ENCODE measurements at places on chromosomes 2 and 18. TPM values are rescaled to one million over a fixed set of nuclear protein-coding genes. Genes with fewer than 3 reads are reported as not detected.

GRCh38 chr2:121178730-121179129, 106.3 kb downstream of the TFCP2L1 start:
- no peak for DNase-seq

TUBA4B gene
- not detected for total RNA-seq

GRCh38 chr2:142140434-142140845, 9.6 kb upstream of the LRP1B start:
- DNase-seq = peak; percentile 26

DNA sequence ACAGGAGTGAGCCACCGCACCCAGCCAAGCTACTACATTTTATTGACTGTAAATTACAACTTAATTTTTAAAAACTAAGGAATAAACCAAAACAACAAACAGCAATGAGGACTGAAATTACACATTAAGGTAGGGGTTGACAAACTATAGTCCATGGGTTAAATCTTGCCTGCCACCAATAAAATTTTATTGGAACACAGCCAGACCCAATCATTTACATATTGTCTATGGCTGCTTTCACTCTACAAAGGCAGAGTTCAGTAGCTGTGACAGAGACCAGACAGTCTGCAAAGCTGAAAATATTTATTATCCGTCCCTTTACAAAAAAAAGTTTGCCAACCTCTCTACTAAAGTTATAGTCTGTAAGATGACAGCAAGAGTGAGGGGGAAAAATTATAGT, 24.3 kb upstream of the UGP2 start:
- DNase-seq = no peak

GRCh38 chr18:50231621-50232020, 34.7 kb downstream of the CFAP53 start:
- DNase-seq = no peak

ZC3H6 gene
- total RNA-seq = 8.4 TPM

- no peak for DNase-seq
Measured at GRCh38 chr18:52283927-52284326, 56.1 kb upstream of the DCC start.

DNA sequence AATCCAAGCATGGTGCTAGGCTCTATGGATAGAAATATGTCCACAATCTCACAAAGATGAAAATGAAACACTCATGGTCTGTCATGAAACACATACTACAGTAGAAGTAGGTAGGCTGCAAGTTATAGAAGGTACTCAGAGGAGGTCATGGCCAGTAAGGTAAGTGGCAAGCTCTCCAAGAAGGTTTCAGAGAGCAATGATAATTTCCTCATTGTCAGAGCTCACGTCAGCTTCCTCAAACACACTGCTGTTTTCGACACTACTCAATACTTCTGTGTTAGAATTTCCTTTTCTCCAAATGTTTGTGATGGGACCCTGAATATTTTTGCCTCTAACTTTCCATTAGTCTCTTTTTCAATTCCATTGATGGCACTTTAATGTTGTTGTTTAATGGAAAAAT, 25.5 kb downstream of the CCDC141 start:
- no peak for DNase-seq

FEV gene
- not detected for total RNA-seq

SPC25 gene
- 98.4 TPM for total RNA-seq

DNA sequence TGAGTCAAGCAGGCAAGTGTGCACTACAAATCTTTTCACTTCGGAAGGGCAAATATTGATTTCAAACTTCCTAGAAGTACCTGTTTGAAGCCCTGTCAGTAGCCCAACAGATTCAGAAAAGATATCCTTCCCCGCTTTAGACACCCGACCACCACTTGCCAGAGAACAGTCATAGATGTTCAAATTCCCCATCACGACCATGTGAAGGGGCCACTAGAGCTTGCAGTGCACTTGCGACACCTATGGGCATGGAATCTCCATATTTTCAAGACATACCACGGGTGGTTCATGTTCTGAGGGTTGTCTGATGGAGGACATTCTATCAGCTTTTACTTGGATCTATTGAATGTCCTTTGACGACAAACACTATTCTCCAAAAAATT, 23.8 kb downstream of the GNLY start:
- DNase-seq = no peak
